ENCODE measurements at places on chromosomes 11 and 22.

GRCh38 chr11:20647976-20648565, 21.3 kb upstream of the NELL1 start:
- DNase-seq, result no peak

- DNase-seq, result no peak
These were observed 1343.8 kb downstream of the TBC1D22A start for GRCh38 chr22:48106215-48106614.

- no peak for DNase-seq
These were observed 13.9 kb downstream of the ZBED4 start for GRCh38 chr22:49867303-49868265.

DNA sequence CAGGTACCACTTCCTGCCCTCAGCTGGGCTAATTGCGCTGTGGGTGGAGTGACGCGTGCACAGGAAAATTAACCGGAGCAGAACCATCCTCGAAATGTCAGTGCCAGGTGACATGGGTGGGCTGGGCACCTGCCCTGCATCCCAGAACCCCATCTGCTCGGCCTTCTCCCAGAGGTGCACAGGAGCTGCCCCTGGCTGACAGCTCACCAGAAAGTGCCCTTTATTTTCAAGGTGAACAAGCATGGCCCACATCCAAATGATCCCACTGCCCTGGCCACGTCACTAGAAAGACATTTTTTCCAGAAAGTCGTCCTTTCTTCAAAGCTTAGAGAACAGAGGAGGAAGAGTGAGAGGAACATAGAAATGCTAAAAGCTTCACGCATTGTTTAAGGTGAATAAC, 4.1 kb upstream of the ELFN2 start:
- no peak for DNase-seq

- DNase-seq, result no peak
These were observed 3.8 kb upstream of the TBRG1 start for GRCh38 chr11:124618863-124619262.

- DNase-seq, result no peak
These were observed 39.9 kb downstream of the OR2AT4 start for GRCh38 chr11:75056814-75057213.

- DNase-seq, result peak; percentile 63
These were observed 33.3 kb upstream of the NNMT start for GRCh38 chr11:114262681-114263512.

DNA sequence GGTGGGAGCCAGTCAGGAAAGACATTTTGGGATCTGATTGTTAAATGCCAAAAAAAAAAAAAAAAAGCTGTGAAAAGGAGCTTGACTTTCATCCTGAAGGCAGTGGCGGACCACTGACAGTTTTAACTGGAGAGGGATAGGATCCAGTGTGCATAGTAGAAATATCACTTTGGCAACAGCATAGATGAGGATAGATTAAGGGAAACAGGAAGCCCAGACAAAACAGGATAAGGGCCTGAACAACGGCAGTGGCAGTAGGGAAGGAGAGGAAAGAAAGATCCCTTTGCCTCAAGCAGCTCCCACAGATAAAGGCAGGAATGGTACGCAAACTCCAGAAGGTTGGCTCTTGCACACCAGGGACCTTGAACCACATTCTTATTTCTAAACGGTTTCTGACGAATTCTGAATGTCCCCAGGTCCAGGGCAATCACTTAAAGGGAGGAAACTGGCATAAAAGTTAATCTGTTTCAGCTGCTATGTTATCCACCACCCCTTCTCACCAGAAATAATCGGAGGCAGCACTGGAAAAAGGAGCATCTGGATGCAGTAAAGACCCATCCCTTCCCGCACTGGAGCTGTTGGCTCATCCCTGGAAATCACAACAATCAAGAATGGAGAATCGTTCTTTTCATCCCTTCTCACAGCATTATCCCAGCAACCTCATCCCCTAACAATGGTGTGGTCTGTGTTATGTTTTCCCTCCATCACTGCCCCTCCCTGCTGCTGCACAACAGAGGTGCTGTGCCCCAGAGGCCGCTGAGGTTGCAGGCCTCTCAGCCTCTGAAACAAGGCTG, 99.1 kb downstream of the GAB2 start:
- no peak for DNase-seq

DNA sequence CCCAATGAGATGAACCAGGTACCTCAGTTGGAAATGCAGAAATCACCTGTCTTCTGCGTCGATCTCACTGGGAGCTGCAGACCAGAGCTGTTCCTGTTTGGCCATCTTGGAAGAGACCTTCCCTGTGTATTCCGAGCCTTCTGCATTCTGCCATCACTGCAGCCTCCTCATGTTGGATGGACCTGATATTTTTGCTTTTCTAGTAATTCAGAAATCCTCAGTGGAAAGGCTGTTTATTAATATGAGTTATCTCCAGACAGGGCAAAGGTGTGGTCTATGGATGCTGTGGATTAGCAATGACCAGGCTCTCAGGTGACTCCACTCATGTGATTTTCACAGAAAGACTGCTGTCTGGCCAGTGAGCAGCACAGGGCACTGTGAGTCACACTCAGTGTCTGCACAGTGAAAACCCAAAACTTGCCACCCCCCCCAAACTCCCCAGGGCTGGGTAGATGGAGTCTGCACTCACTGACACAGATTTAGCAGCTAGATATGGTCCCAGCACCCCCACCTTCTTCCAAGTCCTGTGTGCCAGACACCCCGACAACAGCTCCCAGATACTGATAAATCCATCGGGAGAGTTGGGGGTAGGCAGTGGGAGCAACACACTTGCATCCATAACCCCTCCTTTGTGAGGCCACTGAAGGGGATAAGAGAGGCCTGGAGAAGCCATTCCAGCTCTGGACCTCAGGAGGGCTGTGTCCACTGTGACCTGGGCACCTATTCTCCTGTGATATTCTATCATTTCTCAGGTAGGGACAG, 75.2 kb upstream of the TOP3B start:
- no peak for DNase-seq
